ENCODE measurements at places on chromosomes 5 and 9. TPM values are rescaled to one million over a fixed set of nuclear protein-coding genes. Genes with fewer than 3 reads are reported as not detected.

The F12 gene
- total RNA-seq: 2.7 TPM

The CNTFR gene
- not detected for total RNA-seq

The DMRT2 gene
- 0.21 TPM for total RNA-seq

The REXO4 gene
- total RNA-seq: 39.9 TPM

The IL33 gene
- not detected for total RNA-seq

The MYOZ3 gene
- 0.07 TPM for total RNA-seq

The GBGT1 gene
- total RNA-seq: 8.2 TPM

The GPX3 gene
- total RNA-seq: not detected

The MCTP1 gene
- total RNA-seq: not detected

The PRDM9 gene
- not detected for total RNA-seq

The LCN2 gene
- total RNA-seq: not detected

The RETREG1 gene
- 21.5 TPM for total RNA-seq

The TEX48 gene
- total RNA-seq: 0.56 TPM

The GRM6 gene
- total RNA-seq: not detected

The FAM221B gene
- not detected for total RNA-seq

The NANS gene
- 57.1 TPM for total RNA-seq

The ZNF366 gene
- not detected for total RNA-seq

The PDGFRB gene
- total RNA-seq: 0.62 TPM

The ARAP3 gene
- 10.9 TPM for total RNA-seq

The CEL gene
- total RNA-seq: 2.0 TPM

The ZFP2 gene
- total RNA-seq: 0.33 TPM

The GARIN3 gene
- total RNA-seq: 0.19 TPM

The C5 gene
- total RNA-seq: 1.5 TPM

The CDH9 gene
- total RNA-seq: not detected

The RAD23B gene
- 148 TPM for total RNA-seq

The PKD2L2 gene
- total RNA-seq: not detected

The PCDHGA12 gene
- total RNA-seq: 0.12 TPM

The FOXD4 gene
- total RNA-seq: not detected

The SFXN1 gene
- 390 TPM for total RNA-seq

The ZNF883 gene
- 0.24 TPM for total RNA-seq

The VLDLR gene
- total RNA-seq: 7.3 TPM

The DNAH5 gene
- total RNA-seq: not detected

The SNAPC4 gene
- total RNA-seq: 28.0 TPM

The POU5F2 gene
- 1.1 TPM for total RNA-seq
